ENCODE measurements at places on chromosomes 11 and 22.

GRCh38 chr22:40966726-40967085, 15.5 kb downstream of the RBX1 start:
- DNase-seq, result no peak

- DNase-seq, result no peak
Observed at GRCh38 chr11:44483919-44484610, 81.4 kb upstream of the CD82 start.

DNA sequence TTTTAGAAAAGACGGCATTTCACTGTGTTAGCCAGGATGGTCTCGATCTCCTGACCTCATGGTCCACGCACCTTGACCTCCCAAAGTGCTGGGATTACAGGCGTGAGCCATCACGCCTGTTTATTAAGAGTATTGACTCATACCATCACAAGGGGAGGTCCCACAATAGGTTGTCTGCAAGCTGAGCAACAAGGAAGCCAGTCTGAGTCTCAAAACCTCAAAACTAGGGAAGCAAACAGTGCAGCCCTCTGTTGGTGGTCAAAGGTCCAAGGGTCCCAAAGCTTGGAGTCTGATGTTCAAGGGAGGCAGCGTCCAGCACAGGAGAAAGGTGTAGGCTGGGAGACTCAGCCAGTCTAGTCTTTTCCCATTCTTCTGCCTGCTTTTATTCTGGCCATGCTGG, 32.8 kb upstream of the LDLRAD3 start:
- no peak for DNase-seq

- DNase-seq, result no peak
Observed at GRCh38 chr22:38623351-38623750, 32.8 kb downstream of the FAM227A start.

DNA sequence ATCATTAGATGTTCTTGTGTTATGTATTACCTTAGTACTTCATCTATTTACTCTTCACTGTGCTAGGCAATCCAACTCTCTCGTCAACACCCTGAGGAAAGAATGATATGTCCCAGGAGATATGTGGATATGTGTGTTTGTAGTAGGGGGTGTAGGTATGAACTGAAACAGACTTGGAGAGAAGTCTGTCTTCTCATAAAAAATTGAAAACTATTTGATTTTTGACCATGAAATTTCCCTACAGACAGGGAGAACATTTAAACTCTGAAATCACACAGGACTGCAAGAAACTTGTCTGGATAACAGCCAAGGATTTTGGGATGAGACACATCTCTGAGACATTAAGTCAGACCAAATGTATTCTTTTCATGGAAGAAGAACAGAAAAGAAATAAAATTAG, 967.0 kb upstream of the FAT3 start:
- DNase-seq, result no peak

GRCh38 chr11:64092761-64093136, 57.0 kb downstream of the FLRT1 start:
- no peak for DNase-seq

GRCh38 chr11:86184728-86185380, 59.7 kb upstream of the EED start:
- no peak for DNase-seq

- DNase-seq, result no peak
Observed at GRCh38 chr11:126034039-126034932, 28.4 kb downstream of the CDON start.

DNA sequence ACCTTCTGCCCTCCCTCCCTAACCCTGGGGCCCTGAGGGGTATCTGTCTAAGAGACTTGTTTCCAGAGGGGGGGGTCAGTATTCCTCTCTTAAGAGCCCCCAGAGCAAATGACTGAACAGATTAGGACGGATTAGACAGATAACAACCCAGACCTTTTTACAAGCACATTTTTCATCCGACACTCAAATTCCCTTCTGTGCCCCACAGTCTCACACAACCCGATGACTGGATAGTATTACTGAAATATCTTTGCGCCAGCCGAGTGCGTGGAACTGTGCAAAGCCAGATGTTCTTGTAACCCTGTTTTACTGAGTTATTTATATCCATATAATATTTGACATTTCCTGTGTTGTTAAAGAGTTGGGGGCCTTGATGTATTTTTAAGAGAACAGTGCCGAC, 30.9 kb upstream of the FLI1 start:
- DNase-seq, result no peak

GRCh38 chr11:119470317-119471291, 47.6 kb upstream of the THY1 start:
- DNase-seq, result no peak

- no peak for DNase-seq
Observed at GRCh38 chr11:19474954-19475721, 234.4 kb upstream of the E2F8 start.

DNA sequence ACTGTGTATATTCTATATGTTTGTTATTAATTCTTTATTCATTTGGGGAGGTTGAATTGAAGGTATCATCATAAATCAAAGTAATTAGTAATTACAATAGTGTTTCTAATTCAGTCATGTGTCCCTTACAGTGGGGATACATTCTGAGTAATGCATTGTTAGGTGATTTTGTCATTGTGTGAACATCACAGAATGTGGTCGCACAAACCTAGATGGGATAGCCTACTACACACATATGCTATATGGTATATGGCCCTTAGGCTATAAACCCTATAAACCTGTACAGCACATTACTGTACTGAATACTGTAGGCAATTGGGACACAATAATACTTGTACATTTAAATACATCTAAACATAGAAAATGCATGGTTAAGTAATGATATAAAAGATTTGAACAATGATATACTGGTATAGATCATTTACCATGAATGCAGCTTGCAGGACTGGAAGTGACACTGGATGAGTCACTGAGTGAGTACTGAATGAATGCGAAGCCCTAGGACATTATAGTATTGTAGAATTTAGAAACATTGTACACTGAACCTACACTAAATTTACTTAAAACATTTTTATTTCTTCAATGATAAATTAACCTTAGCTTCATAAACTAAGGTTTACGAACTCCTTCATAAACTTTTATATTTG, 936.2 kb upstream of the CHORDC1 start:
- no peak for DNase-seq

- DNase-seq, result no peak
Observed at GRCh38 chr11:19436932-19437331, 196.2 kb upstream of the E2F8 start.

DNA sequence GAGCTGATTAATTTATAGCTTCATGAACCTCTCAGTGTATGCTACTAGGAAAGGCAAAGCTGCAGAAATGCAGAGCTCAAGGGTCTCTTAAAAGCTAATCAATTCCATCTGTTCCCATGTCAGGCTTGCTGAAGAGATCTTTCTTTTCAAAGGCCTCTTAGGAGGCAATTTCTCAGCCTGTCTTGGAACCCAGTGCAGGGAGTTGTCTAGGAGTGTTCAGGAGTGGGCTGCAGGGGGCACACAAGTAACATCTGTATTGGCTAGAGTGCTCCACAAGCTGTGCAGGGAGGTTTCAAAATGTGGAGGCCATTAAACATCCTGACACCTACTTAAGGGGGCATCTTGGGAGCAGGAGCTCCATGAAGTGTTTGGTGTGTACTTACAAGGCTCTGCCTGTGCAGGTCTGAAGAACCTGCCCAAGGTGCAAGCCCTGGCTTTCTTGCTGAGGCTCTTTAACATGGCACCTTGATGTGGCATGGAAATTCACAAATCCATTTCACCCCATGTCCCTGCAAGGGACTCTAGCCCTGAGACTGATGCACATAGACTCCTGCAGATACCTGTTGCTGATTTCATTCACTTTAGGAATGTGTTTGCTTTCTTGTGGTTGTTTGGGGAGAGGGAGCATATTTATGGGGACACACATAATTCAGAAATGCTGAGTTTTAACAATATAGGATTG, 134.7 kb downstream of the ME3 start:
- DNase-seq, result no peak

- DNase-seq, result no peak
Observed at GRCh38 chr11:66684635-66685034, 6.9 kb upstream of the RBM4B start.

- no peak for DNase-seq
Observed at GRCh38 chr11:14101388-14101787, 138.9 kb downstream of the SPON1 start.

DNA sequence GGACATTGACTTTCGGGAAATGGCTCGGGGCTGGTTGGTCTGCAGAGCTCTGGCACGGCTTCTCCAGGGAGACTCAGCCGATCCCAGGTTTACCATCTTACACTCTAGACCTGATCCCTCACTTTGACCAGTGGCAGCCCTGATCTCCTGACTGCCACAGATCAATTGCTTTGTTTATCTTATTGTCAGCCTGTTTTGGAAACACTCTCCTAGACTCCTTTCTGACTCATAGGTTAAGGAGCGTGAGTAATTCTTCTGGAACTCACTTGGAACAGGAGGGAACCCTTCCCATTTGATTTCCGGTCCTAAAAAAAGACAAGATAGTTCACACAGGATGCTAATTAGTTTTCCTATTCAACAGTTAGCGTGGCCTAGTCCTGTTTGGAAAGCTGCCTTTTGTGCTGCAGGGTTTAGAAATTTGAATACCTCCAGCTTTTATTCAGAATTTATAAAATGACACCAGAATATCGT, 16.0 kb upstream of the BMAL1 start:
- no peak for DNase-seq

GRCh38 chr11:129853518-129854231, 38.0 kb downstream of the TMEM45B start:
- peak; percentile 74 for DNase-seq

GRCh38 chr22:49726701-49727101, 101.0 kb downstream of the BRD1 start:
- no peak for DNase-seq

GRCh38 chr11:86579406-86579731, 93.0 kb downstream of the ME3 start:
- no peak for DNase-seq

GRCh38 chr11:75577207-75577606, 15.2 kb downstream of the SERPINH1 start:
- DNase-seq, result peak; percentile 48

GRCh38 chr22:42915980-42916765, 59.1 kb upstream of the ARFGAP3 start:
- DNase-seq, result no peak

- no peak for DNase-seq
Observed at GRCh38 chr11:126409620-126409985, 54.1 kb downstream of the ST3GAL4 start.

GRCh38 chr11:79070518-79070917, 370.3 kb downstream of the TENM4 start:
- DNase-seq, result no peak

DNA sequence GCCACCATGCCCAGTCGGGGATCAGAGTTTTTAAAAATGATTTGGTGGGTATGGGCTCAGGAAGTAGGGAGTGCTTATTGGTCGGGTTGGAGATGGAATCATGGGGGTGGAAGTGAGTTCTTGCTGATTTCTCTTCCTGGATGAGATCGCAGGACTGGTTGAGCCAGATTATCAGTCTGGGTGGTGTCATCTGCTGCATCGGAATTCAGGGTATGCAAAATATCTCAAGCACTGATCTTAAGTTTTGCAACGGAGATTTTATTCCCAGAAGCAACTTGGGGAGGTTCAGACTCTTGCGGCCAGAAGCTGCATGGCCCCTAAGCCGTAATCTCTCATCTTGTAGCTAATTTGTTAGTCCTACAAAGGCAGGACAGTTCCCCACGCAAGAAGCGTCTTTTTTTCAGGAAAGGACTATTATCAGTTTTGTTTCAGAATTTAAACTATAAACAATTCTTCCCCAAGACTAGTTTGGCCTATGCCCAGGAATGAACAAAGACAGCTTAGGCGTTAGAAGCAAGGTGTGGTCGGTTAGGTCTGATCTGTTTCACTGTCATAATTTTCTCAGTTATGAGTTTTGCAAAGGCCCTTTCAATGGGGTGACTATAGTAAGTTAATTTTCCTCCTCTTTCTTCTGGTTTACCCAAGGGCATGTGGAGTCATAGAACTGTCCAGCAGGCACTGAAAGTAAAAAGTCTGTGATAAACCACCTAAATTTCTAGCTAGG, 1.4 kb upstream of the PIWIL3 start:
- no peak for DNase-seq

DNA sequence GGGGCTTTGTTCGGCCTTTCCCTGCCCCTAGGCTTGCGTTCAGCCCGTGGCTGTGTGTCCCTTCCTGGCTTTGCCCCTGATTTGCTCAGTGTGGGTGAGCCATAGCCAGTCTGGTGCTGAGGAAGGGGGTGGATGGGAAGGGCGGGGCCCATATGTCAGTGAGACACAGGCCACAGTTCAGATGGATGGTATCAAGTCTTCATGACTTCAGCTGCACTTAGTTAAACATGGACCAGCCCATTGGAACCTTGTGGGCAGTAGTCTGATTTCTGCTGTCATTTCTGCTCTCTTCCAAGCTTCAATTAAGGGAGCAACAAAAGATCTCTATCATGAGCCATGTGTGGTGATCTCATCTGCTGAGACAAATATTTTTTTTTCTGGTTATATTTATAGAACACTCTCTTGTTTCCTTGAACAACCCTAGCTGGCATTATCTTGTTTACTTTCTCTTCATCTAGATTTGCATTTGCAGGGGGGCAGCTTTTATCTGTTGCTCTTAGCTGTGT, 21.6 kb upstream of the PEX26 start:
- no peak for DNase-seq

- no peak for DNase-seq
Observed at GRCh38 chr11:78395597-78395996, 22.0 kb downstream of the GAB2 start.

DNA sequence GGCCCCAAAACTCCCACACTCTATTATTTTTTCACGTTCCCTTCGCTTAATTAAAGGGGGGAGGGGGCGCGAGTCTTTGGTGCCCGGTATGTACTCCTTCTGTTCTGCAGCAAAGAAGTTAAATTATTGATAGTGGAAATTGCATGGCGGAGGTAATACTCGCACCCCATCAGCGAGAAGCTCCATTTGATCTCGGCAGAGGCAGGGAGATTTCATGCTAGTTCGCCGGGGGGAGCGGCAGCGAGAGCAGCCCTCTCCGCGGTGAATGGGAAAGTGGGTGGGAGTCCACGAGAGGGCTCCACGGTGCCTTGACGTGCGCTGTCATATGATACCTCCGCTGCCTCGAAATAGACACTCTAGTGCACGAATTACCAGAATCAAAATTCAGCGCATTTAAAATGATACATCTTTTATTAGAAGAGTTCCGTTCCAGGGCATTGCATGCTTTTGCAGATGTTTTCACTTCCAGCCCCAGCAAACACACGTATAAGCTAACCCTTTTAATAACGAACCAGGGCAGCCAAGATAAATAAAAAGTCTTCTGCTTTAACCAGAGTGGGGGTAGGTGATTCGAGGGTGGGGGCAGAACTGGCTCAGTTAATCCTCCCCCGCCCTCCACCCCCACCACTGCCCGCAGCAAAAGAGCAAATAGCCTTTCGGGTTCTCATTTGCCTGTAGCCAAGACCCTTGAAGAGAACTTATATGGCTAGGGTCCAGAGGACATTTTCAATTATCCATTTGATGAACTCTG, 1.3 kb upstream of the BDNF start:
- DNase-seq, result no peak

DNA sequence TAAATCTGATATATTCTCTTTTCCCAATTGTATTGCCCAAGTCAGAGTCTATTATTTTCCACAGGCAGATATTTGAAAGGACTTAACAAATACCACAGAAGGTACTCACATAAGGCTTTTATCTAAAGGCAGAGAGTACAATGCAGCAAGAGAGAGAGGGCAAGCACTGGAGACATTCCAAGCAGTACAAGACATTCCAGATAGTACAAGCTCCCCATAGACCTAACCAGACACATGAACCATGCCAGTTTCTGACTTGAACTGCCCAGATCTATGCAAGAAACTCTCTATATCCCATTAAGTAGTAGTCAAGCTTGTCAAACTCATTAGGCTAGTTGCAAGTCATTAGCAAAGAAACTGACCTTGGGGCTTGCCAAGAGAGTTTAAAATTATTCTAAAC, 11.2 kb upstream of the MS4A6E start:
- DNase-seq, result no peak
